ENCODE measurements at places on chromosomes 12 and 14.

- DNase-seq = no peak
Measured at GRCh38 chr12:52168019-52168717, 23.6 kb downstream of the KRT80 start.

GRCh38 chr14:79354336-79354735 is 857.0 kb downstream of the DIO2 start:
- no peak for DNase-seq

DNA sequence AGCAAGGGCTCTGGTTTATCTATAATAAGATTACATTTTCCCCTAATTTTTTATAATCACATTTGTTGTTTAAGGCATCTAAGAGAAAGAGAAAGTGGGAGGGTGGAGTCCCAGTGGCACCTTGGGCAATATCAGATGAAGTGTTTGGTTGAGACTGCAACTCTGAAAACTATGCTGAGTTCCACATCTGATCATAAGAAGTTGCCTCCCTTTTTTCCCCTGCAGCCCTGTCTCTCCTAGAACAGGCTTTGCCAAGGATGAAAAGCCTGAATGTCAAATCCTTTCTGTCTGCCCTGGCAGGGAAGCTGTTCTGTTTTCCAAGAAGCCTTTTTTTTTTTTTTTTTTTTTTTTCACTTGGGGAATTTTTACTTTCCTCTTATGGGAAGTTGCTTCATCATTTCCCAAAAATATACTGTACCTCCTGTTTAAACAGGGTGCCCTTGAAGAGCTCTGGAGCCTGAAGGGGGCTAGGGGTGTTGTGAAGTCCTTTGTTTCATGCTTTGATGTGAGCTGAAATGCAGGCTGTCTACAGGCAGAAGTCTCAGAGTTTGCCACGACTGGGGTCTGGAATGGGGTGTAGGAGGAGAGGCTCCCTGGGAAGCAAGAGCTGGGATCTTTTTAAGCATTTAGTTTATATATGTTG is 71.3 kb downstream of the SUSD6 start:
- no peak for DNase-seq

DNA sequence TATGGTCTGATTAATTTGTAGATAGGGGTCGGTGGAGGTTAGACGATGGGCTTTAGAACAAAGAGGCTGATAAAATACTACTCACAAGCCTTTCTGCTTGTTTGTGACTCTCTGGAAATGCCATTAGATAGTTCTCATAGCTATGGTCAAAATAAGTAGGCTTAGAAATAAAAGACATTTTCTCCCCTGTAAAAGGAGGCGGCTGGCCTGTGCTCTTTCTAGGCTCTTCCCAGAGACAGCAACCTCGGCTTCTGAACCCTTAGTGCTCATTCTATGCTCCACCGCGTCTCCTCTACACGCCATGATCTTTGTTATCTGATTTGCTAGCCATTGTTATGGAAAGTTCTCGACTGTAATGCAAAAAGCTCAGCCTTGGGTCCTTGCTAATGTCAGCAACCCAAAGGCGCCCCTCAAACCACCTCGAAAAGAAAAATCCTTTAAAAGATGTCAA is 64.5 kb downstream of the CRADD start:
- DNase-seq = no peak

DNA sequence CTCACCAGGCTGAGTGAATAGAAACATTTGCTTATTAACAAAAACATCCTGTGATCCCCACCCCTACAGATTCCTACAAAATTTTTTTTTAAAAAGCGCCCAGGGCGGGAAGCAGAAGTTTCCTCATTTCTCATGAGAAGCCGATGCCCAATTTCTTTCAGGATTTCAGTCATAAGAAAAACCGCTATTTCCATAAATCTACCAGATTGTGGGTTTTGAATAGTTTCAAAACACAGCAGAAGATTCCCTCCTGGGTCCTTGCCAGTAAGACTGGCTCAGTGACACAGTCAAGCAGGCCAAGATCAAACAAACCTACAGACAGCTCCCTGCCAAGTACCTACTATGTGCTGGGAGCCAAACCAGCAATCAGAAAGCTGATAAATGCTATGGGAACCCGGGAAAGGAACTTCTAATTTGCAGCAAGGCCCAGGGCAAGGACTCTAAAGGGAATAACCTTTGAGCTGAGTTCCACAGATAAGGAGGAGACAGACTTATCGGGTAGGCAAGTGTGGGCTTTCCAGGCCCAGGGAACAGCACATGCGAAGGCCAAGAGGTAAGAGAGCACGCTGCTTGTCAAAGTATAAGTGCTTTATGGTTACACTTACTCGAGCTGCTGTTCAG is 68.7 kb downstream of the CCDC88C start:
- DNase-seq = no peak

DNA sequence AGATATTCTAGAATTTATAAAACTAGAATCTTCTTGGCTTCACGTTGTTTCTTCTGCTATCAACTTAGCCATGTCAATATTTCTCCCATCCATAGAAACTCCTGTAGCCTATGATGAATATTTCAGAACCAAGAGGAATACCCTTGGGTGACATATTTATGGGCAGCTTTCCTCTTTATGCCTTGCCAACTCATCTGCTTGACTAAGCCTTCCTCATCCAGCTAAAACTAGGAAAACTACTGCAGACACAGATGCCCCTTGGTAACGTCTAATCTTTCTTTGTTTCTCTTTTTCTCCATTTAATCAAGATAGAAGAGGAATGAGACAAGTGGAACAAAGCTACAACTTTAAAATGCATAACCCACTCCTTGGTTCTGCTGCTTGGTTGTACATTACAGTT is 6.3 kb downstream of the GOLT1B start:
- DNase-seq = no peak

DNA sequence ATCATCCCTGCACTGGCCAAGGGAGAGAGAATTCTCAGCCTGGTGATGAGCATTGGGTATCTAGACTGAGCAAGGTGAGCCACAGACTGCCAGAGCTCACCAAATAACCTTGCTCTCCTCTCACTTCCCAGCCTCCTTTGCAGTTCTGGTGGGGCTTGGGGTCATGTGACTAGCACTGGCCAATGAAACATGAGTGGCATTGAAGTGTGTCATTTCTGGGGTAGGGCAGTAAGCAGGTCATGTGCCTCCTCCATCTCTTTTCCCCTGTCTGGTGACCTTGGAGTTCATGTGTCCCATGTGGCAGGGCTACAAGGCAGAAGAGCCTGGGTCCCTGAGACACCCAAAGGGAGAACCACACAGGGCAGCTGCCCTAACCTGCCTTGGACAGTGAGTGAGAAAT is 3.6 kb upstream of the KRT72 start:
- no peak for DNase-seq

GRCh38 chr12:49708851-49709250 is 1.6 kb upstream of the FMNL3 start:
- DNase-seq = no peak

GRCh38 chr12:105212438-105212837 is 23.5 kb downstream of the APPL2 start:
- DNase-seq = no peak

GRCh38 chr12:46499901-46500300 is 127.3 kb upstream of the SLC38A2 start:
- DNase-seq = no peak
